ENCODE measurements at places on chromosomes 3 and 15.

- DNase-seq = no peak
Measured at GRCh38 chr3:115657168-115657567, 33.9 kb downstream of the GAP43 start.

- no peak for DNase-seq
Measured at GRCh38 chr15:66619152-66619903, 53.5 kb upstream of the LCTL start.

- no peak for DNase-seq
Measured at GRCh38 chr15:49309889-49310288, 113.2 kb upstream of the FGF7 start.

GRCh38 chr3:49997862-49998261 lies 57.9 kb downstream of the RBM6 start:
- no peak for DNase-seq

GRCh38 chr3:196096382-196096953 lies 14.6 kb upstream of the TFRC start:
- DNase-seq = no peak

- DNase-seq = no peak
Measured at GRCh38 chr3:12752102-12752501, 7.0 kb downstream of the TMEM40 start.

GRCh38 chr3:184767377-184767776 lies 44.6 kb upstream of the VPS8 start:
- no peak for DNase-seq

DNA sequence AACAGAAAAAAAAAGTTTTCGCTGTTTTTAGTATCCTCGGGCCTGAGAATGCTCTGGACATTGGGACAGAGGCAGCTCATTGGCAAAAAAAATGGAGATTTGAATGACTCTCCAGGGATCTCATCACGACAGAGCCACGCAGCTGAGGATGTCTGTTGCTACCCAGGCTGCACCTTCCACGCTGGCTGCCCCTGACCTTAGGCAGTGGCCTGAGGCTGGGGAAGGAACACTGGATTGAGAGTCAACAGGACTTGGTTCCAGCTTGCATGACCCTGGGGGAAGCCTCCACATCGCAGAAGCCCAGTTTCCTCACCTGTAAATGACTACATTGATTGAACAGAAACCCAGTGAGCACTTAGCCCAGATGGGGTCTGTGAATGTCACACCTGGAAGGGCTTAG lies 8.7 kb upstream of the ACSBG1 start:
- no peak for DNase-seq

- DNase-seq = no peak
Measured at GRCh38 chr3:115321400-115321805, 174.3 kb upstream of the ZBTB20 start.

DNA sequence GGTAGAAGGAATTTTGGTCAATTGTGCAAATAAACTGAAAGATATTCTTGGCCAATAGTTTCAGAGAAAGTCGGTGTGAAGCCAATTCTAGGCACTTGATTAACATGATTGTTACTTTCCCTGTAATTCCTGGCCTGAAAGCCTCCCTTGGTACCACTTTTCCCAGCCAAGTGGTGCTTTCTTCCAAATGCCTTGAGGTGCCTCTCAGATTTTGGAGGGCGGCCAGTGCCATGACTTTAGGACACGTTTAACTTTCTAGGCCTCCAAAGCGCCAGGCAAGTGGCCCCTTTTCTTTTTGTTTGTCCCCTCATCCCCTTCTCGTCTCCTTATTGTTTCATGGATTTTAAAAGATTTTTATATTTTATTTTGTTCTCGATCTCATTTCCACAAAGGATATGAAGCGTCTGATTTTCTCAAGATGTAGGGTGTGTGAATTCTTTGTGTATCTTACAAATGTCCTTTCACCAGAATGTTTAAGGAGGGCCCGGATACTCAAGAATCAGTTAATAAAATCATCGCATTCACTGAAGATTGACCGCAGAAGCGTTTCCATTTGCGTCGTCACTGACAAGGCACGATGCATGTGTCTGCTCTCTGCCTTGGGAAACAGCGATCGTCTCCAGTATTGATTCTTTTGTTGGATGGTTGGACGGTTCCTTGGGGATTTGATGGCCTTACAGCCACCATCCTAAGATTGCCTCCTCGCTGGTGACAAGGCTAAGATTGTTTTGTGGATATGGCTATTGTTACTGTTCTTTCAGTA lies 87.8 kb downstream of the ASB7 start:
- no peak for DNase-seq

- no peak for DNase-seq
Measured at GRCh38 chr15:90240856-90241255, 6.8 kb downstream of the GDPGP1 start.

- DNase-seq = no peak
Measured at GRCh38 chr3:50268276-50268675, 671 bp upstream of the SEMA3B start.

- no peak for DNase-seq
Measured at GRCh38 chr3:98784666-98785600, 21.8 kb downstream of the ST3GAL6 start.

- DNase-seq = no peak
Measured at GRCh38 chr15:43330780-43331087, 361 bp upstream of the LCMT2 start.

- DNase-seq = no peak
Measured at GRCh38 chr15:25545017-25545416, 106.2 kb upstream of the UBE3A start.

- no peak for DNase-seq
Measured at GRCh38 chr3:149087208-149087607, 875 bp upstream of the HLTF start.

- no peak for DNase-seq
Measured at GRCh38 chr3:13480340-13481318, 523 bp downstream of the HDAC11 start.

GRCh38 chr15:53884441-53884840 lies 93.8 kb upstream of the UNC13C start:
- DNase-seq = no peak

- DNase-seq = no peak
Measured at GRCh38 chr3:20319551-20319950, 133.5 kb upstream of the SGO1 start.

GRCh38 chr3:128052595-128053351 lies 536 bp downstream of the SEC61A1 start:
- no peak for DNase-seq

GRCh38 chr3:13654330-13655060 lies 105.6 kb downstream of the FBLN2 start:
- no peak for DNase-seq

- no peak for DNase-seq
Measured at GRCh38 chr15:95176794-95177577, 945.6 kb downstream of the MCTP2 start.

GRCh38 chr15:57640930-57641682 lies 49.4 kb downstream of the MYZAP start:
- DNase-seq = no peak

DNA sequence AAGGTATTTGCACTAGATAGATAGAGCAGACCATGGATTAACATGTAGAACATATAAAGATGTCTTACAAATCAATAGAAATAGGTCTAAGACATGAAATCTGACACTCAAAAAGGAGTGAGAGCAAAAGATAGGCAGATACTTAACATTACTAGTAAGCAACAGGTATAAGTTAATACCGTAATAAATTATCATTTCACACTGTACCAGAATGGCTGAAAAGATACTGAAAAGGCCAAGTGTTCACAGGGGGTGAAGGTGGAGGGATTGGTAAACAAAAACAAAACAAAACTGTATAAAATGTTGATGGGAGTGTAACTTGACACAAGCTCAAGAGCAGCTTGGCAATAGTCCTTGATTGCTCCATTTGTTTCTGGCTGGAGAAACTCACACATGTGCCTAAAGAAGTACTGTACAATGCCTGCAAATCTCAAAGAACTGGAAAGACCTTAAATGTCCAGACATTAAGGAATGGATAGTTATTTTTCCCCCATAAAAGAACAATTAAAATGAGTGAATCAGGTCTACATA lies 3.5 kb downstream of the NSMCE3 start:
- DNase-seq = no peak

- no peak for DNase-seq
Measured at GRCh38 chr3:184073621-184074020, 20.8 kb downstream of the HTR3C start.

DNA sequence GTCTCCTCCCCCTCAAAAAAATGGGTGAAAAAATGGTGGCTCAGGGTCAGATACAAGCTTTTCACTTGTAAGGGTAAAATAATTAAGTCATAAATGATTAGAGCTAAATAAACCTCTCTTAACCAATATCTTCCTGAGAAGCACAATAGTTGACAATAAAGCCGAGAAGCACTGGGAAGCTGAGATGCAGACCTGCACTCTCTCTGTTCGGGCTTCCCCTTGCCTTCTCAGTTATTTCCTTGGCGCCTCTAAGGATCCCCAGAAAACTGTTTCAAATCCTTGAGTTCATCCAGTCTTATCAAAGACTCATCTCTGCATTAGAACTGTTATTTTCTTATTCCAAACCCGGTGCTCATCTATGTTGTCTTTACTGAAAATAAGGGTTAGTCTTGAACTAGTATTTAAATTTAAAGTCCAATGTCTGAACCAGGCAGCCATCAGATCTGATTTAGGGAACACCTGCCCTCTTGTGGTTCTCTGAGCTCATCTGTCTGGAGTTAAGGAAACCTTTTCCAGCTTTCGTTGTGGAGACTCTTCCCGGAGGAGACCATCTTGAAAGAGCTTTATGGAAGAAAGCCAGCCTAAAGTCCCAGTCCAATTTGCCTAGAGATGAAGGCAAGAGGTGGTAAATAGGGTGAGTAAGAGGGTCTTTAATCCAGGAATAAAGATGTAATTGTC lies 256.4 kb upstream of the MCTP2 start:
- no peak for DNase-seq

- no peak for DNase-seq
Measured at GRCh38 chr3:114660124-114660523, 366.3 kb downstream of the TIGIT start.

DNA sequence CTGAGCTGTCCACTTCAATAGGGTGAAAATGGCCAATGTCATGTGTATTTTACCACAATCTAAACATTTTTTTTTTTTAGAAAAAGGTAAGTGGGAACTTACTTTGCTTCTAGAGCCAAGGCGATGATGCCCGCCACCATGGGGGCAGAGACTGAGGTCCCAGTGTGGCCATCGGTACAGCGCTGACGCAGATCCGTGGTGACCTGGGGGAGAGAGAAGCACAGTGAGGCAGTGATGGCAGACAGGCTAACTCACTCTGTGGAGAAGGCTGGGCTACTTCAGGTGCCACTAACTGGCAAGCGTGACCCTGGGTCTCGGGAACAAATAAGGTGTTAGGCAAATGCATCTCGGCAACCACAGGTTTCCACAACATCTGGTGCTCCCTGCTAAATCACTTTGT lies 94.3 kb upstream of the SNRPA1 start:
- DNase-seq = no peak

GRCh38 chr15:77185242-77185785 lies 114.4 kb upstream of the TSPAN3 start:
- no peak for DNase-seq

- no peak for DNase-seq
Measured at GRCh38 chr3:160480931-160481330, 31.3 kb upstream of the TRIM59 start.

- no peak for DNase-seq
Measured at GRCh38 chr3:16336825-16337224, 71.8 kb downstream of the OXNAD1 start.

GRCh38 chr3:1326546-1326945 lies 233.7 kb downstream of the CNTN6 start:
- no peak for DNase-seq

DNA sequence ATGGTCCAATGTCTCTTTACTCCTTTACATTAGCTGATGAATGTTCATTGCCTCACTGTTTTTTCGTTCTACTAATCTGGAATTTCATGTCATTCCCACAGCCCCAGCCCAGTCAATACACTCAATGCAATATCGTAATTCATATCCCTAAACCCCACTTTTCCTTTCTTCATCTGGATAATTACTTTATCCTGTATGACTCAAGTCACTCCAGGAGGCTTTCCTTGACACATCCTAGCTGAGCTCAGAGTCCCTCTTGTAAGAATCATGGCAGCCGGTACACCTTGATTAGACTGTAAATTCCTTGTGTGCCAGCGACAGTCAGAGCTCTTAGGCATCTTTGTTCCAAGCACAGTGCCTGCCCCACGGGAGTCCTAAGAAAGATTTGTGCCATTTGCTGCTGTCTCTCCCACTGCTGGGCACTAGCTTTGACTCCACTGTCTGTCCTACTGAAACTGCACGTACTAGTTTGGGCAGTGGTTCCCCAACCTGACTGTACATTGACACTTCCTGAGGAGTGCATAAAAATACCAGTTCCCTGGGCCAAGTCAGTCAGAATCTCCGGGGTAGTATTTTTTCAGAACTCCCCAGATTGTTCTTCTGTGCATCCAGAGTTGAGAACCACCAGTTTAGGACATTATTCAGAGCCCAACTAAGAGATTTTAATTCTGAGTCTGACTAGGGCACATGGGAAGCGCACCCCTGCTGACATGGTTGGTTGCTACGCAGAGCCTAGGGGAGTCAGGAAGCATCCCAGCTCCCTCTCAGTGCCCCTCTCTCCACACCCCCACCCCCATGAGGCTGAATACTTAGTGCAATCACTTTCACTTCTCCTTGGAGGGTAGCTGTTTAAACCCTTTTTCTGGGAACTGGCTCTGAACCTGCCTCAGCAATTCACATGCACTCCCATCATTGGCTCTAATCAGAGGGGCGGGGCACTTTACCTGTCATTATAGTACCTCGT lies 19.5 kb upstream of the C3orf70 start:
- no peak for DNase-seq

GRCh38 chr3:180199417-180199995 lies 162.8 kb upstream of the PEX5L start:
- no peak for DNase-seq

DNA sequence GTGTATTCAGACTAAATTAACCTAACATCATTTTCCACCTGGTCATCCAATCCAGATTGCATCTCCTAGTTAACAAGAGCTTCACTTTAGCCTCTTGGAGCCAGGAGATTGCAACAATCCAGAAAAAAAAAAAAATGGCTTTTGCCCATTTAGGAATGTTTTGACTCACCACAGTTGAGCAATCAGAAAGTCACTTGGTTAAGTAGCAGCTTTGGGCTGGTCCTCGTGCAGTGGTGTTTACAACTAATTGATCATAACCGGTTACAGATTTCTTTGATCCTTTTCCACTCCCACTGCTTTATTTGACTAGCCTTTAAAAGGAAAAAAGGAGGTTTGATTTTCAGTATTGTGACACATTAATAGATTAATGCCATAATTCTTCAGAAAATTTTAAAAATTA lies 688.8 kb upstream of the CCDC54 start:
- no peak for DNase-seq

DNA sequence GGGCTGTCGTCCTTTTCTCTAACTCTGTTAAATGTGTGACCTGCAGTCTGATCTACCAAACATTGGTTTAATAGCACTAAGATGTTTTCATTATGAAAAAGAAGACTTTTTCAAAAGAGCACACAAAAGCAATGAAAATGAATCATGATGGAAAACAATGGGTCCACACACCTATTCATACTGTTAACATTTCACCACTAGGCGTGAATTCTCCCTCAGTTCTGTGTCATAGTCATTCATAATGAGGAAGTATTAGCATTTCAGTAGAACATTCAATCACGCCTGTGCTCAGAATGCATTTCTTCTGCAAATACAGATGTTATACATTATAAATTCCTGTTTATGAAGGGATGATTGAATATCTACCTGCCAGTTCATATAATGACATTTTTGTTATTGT lies 35.9 kb downstream of the EIF4E3 start:
- no peak for DNase-seq

Data from NCI-H187 treated with DMSO at 0.1 percent for 48 hours (cell line).